ENCODE measurements at places on chromosomes 5 and 9.

DNA sequence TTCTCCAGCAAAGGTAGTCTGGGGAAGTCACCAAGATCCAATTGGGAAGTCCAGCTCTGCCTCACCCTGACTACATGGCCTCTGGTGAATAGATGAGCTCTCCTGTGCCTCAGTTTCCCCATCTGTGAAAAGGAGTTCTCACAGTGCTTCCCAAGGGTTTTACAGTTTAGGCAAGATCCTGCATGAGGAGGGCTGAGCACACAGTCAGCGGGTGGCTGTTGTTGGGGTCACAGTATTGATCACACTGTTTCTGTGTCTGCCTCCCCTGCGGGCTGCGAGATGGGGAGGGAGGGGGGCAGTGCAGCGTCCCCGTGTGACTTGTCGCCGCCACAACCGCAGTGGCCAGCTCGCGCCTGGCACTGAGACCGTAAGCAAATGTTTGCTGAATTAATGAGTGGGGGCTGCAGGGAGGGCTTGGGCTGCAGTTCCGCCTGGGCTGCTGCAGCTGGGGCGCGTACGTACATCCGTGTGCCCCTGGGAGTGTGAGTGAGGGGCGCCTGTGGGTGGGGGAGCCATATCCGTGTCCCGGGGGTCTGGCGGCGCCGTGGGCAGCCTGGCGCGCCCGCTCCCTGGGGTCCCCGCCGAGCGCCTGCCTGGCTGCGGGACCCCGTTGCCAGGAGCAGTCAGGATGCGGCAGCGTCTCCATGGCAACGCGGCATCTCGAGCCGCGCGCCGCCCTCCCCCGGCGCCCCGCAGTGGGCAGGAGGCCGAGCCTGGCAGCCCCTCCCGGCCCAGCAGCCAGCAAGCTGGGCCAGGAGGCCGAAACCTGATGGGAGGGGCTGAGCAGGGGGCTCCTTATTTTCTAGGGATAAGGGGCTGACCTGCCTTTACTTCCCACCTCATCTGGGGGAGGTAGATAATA, 31.4 kb upstream of the PSD2 start:
- no peak for DNase-seq

GRCh38 chr5:119315516-119315949, 40.3 kb upstream of the TNFAIP8 start:
- DNase-seq, result no peak

DNA sequence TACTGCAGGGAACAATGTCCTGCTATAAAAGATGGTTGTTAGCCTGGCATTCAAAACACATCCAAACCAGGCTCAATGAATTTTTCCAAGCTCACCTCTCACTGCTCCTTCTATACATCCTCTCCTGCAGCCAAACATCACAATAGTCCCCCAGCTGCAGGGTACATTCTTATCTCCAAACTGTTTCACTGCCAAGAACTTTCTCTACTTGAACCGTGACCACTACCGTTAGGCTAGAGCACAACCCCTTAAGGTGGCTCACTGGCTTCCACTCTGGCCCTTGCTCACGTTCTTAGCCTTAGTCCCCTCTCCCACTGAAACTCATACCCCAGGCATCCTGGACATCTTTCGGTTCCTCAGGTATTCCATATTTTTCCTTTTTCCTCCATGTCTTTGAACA, 29.0 kb upstream of the ANXA6 start:
- DNase-seq, result no peak

DNA sequence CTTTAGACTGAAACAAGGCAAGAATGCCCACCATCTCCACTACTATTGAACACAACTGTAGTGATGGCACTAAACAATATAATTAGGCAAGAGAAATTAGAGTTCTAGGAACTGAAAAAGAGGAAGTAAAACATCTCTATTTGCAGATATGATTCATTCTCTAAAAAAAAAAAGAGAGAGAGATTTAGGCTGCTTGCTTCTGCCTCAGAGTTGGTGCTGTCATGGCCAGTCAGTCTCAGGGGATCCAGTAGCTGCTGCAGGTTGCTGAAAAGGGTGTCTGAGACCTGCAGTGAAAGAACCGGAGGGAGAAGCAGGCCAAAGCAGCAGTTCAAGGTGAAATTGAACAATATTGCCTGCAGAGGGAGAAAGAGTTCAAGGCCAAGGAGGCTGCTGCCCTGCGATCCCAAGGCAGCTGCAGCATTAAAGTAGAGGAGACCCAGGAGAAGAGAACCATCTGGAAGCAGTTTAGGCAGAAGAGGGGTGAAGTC, 72.5 kb downstream of the AP3B1 start:
- DNase-seq, result no peak

- DNase-seq, result no peak
Measured at GRCh38 chr5:40551496-40552491, 127.9 kb upstream of the PTGER4 start.

GRCh38 chr9:79524266-79524665, 47.5 kb upstream of the TLE4 start:
- no peak for DNase-seq

- no peak for DNase-seq
Measured at GRCh38 chr5:101160002-101160401, 256.9 kb upstream of the ST8SIA4 start.

- no peak for DNase-seq
Measured at GRCh38 chr5:176899946-176900779, 1.0 kb upstream of the HK3 start.

GRCh38 chr5:123921193-123921592, 409.2 kb downstream of the CSNK1G3 start:
- DNase-seq, result no peak

DNA sequence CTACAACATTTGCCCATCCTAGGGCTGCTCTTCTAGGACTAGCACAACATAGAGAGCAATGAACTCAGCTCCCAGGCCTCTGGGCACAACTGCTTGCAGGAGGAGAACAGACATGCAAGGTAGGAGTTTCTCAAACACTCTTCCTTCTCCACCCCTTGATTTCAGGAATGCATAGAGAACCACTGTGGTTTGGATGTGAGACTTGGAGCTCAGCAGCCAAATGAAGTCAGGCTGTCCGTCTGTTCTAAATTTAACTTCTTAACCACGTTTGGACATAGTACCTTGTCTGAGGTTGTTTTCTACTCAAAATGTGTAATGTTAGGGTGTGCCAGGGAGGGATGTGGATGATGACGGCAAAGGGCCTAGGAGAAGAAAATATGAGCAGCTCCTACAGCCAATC, 515.1 kb upstream of the TNC start:
- DNase-seq, result no peak

Measured in NCI-H2029 (cell line).